ENCODE measurements at places on chromosomes 1 and 21. TPM values are rescaled to one million over a fixed set of nuclear protein-coding genes. Genes with fewer than 3 reads are reported as not detected.

GRCh38 chr1:68800182-68800581, 303.3 kb upstream of the DEPDC1 start:
- no peak for DNase-seq

The S100A3 gene
- total RNA-seq = not detected

The SMPDL3B gene
- 0.42 TPM for total RNA-seq

GRCh38 chr21:32388306-32388705, 4.5 kb downstream of the URB1 start:
- DNase-seq = no peak

GRCh38 chr1:209627732-209628196, 24.5 kb downstream of the LAMB3 start:
- no peak for DNase-seq

The KCNJ9 gene
- 0.26 TPM for total RNA-seq

- peak; percentile 77 for DNase-seq
These were observed 54.3 kb upstream of the TARBP1 start for GRCh38 chr1:234533034-234533891.

GRCh38 chr1:184533049-184533448, 146.2 kb downstream of the C1orf21 start:
- no peak for DNase-seq

DNA sequence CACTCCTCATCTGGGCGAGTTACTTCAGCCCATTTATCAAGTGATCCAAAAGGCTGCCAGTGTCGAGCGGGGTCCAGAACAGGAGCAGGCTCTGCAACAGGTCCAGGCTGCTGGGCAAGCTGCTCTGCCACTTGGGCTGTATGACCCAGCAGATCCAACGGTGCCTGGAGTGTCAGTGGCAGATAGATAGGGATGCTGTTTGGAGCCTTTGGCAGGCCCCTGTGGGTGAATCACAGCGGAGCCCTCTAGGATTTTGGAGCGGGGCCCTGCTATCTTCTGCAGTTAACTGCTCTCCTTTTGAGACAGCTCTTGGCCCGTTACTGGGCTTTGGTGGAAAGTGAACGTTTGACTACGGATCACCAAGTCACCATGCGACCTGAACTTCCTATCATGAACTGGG, 7.5 kb downstream of the MMEL1 start:
- DNase-seq = no peak

DNA sequence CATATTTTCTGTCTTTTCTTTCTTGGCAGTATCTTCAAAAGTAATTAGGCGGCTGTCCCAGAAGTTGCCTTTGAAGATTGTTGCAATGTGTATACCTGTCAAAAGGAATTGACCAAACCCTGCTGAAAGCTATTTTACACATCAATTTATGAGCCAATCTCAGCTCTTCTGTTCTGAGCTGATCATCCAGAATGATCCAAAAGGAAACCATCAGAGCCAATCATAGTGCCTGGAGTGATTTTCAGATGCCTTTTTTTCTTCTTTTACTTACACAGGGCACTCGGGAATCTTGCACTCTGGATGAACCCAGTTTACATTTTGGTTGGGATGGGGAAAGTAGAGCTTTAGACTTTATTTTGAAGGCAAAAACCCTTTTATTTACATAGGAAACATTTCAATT, 21.8 kb upstream of the APOBEC4 start:
- no peak for DNase-seq

DNA sequence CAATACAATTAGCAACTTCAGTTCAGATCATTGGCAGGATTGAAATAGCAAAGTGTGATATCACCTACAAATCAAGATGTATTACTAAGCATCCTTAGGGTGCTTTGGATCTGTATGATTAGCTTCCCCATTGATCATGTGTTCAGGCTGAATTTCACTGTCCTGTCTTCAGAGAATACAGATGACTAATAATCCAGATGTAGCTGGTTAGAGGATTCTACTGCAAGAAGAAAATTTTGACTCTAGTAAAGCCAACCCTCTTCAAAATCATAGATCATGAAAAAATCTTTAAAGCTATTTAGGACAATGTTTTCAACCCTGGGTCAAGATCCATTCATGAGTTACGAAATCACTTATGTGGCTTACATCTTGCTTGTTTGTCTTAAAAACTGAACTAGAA, 184.4 kb downstream of the PTGER3 start:
- no peak for DNase-seq

GRCh38 chr1:61343734-61344420, 261.5 kb downstream of the NFIA start:
- DNase-seq = peak; percentile 35

The CBR1 gene
- 36.9 TPM for total RNA-seq

- no peak for DNase-seq
These were observed 22.4 kb downstream of the CASQ2 start for GRCh38 chr1:115746021-115746690.

DNA sequence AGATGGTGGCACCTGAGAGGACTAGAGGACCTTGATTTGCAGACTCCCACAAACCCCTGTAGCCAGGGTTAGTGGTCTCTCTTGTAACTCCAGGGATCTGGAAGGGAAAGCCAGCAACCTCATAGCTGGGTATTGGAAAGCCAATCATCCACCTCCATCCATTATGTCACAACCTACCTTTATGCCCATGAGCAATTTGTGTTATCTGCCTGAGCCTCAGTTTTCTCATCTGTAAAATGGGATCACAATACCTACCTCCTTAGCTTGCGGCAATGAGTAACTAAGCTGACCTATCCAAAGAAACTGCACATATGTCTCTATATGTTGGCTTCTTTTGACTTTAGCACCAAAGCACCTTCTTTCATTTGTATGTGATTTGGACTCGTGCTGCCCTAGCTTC, 14.5 kb downstream of the DLGAP3 start:
- no peak for DNase-seq

GRCh38 chr1:98327220-98327861, 334.2 kb upstream of the SNX7 start:
- no peak for DNase-seq

GRCh38 chr1:109262231-109263055, 13.1 kb downstream of the CELSR2 start:
- no peak for DNase-seq

DNA sequence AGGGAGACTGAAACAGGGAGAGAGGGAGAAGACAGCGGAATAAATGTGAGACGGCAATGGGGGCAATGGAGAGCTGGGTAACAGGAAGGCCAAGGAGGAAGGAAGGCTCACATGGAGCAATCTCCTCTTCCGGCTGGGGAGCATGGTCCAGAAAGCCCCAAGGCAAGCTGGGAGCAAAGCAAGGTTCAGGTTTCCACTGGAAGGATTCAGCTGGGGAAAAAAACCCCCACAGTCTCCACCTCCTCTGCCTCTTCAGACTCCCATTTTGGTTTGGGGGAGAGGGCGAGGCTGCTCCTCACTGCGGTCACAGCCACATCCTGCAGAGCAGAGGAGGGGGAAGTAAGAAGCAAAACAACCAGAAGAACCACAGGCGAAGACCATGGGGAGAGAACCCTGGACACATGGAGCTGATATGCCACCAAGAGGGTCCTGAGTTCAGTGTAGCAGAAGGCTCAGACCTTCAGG, 650 bp downstream of the TNFAIP8L2 start:
- DNase-seq = no peak

The KCNA2 gene
- total RNA-seq = 1.7 TPM

The NTRK1 gene
- 0.37 TPM for total RNA-seq

The LRRC3 gene
- total RNA-seq = 1.5 TPM

Data from urinary bladder (tissue), 4 donors.